ENCODE measurements at places on chromosomes 5 and 9. TPM values are rescaled to one million over a fixed set of nuclear protein-coding genes. Genes with fewer than 3 reads are reported as not detected.

DNA sequence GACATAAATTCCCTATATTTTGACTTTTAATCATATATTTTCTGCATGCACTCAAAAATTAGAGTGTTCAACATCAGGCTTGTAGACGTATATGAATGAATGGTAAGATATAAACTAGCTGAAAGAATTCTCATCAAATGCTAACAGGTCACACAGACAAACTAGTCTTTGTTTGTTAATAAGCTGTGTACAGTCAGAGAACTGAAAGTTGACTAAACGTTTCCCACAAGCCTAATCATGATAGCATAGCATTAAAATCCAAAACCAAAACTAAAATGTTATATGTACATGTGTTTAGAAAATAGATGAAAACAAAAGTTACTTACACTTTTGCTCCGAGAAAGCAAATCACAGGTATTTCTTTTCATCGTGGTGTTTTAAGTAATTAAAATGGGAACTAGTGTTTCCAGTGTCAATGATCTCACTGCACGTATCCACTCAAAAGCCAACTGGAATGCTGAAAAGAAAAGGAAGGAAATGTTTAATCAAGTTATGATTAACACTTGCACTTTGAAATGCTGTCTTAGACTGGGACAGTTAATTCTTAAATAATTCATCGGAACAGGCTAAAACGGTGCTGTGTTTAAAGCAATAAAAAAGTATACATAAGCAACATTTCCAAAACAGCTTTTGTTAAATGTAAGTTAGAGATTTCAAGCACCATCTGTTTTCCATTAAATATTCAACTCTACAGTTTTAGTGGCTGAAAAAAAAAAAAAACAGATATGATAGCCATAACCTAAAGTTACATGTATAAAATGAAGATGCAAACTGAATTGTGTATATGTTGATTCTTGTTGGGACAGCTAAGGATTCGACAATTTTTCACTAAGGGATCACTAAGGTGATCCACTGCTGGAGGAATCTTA lies 291.9 kb upstream of the PDE4D start:
- DNase-seq: no peak

DNA sequence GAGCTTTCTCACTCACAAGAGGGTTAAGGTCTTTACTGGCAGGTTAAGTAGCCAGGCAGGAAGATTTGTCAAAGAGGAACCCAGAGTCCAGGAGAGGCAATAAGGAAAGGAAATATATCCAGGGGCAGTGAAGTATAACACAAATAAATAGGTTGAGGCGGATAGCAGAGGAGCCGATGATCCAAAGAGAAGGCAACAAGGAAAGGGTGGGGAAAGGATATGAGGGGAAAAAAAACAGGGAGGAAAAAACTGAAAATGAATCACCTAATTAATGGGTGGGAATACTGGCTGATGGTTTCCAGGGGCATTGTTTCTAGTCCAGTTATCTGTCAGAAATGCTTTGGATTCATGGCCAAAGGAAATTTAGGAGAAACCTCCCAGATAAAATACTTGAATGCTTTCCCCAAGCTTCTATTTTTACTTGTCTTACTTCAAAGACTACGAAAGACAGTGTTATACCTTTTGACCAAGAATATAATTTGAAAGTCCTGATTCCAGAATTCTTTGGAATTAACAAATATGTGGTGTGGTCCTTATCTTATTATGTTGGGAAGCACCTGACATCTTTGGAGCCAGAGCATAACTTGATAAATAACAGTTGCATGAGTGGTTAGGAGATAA lies 146.5 kb downstream of the AOPEP start:
- no peak for DNase-seq

GRCh38 chr5:51225789-51226742 lies 157.2 kb upstream of the ISL1 start:
- DNase-seq: no peak

- DNase-seq: no peak
Measured at GRCh38 chr9:114467910-114468309, 37.4 kb downstream of the WHRN start.

DNA sequence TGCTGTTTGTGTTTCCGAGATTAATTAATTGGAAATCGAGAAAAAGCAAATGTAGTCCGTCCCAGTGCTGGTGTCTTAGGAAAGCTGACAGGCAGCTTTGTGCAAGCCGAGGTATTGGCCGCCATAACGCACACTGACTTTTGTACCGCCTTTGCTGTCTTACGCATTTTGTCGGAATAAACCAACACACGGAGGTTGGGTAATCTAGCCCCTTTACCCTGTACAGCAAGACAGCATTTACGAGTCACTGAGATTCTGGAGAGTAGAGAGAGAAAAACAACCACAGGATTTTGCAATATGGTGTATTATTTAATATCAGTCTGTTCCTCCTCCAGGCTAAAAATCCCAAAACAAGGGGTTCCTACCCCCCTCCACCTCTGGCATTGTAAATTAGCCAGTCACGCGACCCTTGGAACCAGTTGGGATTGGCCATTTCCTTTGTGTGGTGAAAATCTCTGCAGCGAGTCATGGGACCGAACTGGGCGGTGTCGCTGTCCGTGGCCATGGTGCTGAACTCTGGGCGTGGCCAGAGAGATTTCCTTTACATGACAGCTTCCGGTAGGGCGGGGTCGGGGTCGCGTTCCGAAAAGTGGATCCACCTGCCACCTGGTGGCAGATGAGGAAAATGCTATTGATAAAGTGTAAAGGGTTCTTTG lies 10.3 kb upstream of the PCDHB1 start:
- DNase-seq: peak; percentile 54

GRCh38 chr5:143775258-143775657 lies 36.7 kb upstream of the HMHB1 start:
- no peak for DNase-seq

Gene GAPT
- 69.0 TPM for polyA plus RNA-seq
